ENCODE measurements at places on chromosomes 5 and 9.

GRCh38 chr5:41145306-41145705, 68.0 kb downstream of the C6 start:
- DNase-seq, result no peak

- DNase-seq, result no peak
Measured at GRCh38 chr9:81490605-81491331, 198.6 kb downstream of the TLE1 start.

GRCh38 chr9:37639841-37640240, 10.9 kb upstream of the FRMPD1 start:
- no peak for DNase-seq

GRCh38 chr9:104313396-104314110, 190.5 kb upstream of the OR13F1 start:
- no peak for DNase-seq

Data from Karpas-422 (cell line).